Thyroid gland (tissue), 4 donors: ENCODE measurements at places on chromosomes 1 and 21.

DNA sequence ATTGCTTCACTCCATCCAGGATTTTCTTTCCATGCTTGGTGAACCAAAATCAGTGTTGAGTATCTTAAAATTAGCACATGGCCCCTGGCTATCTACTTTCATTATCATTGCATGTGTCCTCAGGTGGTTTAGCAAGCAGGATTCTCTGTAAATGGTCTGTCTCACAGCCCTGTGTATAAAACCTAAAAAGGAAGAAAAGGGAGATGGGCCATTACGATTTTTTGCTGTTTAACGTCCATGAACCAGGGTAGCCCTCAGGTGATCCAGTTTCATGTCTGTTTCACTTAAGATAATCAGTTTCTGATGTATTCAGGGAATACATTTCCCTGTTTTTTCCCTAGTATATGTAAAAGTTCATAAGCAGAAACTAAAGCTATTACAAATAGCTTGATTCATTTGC lies 238.2 kb downstream of the NFIA start:
- DNase-seq: no peak

DNA sequence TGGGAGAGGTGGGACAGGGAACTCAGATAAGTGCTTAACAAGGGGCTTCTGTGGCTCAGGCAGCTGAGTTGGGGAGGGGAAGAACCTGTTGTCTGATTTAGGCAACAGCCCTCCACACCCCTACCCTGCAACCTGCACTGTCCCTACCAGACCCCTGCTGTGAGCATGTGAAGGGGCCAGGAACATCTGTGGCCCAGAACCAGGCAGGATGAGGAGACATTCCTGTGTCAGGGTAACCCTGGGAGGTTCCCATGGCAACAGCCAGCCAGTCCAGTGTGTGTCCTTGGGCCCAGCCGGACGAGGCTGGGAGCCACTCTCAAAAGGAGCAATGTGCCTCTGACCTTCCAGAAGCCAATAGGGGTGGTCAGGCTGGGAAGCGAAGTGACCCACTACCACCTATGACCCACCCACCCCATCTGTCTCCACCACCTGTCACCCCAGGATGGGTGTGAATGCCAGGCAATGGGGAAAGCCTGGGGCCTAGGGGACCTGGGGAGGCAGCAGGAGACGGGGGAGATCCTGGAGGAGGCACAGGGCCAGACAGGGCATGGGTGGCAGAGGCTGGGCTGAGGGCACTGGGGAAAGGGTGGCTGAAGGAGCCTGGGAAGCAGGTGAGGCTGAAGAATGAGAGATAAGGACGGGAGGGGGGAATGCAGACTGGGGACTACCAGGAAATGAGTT lies 5.0 kb upstream of the PMVK start:
- peak; percentile 87 for DNase-seq

DNA sequence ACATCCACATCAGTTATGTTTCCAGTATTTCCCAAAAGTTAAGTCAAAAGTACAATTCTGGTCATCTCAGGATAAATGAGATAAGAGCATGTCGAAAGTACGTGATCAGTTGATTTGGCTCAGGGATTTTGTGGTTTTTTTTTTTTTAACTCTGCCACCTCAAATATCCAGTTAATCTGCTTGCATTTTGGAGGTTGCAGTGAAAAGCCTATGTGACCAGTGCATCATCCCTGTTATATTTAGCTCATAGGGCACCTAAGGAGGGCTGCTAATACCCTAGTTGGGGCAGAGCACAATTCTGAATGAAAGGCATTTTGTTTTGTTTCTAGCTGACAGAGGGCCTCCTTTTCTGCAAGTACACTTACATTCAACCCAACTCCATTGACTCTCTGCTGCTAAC lies 31.7 kb upstream of the RGS16 start:
- no peak for DNase-seq

GRCh38 chr1:12063141-12064072 lies at the start of gene TNFRSF8:
TSS of gene TNFRSF8 (plus strand) at chr1:12063303. CDS start at chr1:12063599, 296 bp downstream.
- no peak for DNase-seq

GRCh38 chr1:200311256-200311655 lies 98.6 kb downstream of the ZNF281 start:
- no peak for DNase-seq

DNA sequence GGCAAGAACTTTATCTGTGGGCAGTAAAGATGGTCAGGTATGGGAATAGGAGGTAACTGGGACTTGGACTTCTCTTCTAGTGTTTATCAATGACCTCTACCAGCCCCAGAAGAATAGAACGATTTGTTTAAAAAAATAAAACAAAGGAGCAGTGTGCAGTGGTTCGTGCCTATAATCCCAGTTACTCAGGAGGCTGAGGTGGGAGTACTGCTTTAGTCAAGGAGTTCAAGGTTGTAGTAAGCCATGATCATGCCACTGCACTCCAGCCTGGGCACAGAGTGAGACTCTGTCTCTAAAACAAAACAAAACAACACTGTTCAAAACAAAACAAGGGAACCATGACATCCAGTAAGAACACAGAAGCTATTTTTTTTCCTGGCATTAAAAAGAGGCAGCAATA lies 4.3 kb downstream of the RNF19B start:
- no peak for DNase-seq

DNA sequence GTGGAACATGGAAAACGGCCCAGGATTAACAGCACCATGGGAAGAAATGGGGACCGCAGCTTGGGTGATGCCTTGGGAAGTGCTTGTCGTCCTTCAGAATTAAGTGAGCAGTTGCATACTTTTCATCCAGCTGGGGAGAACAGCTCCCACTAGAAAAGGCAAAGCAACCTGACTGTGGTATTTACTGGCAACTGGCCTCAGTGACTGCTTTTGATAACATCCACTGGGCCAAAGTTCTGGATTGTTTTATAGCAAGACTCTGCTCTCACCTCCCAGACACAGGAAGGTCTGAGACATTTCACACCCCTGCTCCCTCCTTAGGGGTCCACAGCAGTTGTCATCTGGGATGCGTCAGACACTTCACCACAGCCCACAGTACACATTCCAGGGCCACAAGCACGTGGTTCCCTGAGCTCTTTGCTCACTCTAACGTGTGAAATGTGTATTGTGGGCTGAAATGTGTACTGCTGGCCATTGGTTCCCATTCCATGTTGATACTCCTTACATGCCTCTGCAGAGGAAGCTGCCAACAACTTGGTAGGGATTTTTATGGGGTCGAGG lies 6.6 kb downstream of the PAPPA2 start:
- no peak for DNase-seq

DNA sequence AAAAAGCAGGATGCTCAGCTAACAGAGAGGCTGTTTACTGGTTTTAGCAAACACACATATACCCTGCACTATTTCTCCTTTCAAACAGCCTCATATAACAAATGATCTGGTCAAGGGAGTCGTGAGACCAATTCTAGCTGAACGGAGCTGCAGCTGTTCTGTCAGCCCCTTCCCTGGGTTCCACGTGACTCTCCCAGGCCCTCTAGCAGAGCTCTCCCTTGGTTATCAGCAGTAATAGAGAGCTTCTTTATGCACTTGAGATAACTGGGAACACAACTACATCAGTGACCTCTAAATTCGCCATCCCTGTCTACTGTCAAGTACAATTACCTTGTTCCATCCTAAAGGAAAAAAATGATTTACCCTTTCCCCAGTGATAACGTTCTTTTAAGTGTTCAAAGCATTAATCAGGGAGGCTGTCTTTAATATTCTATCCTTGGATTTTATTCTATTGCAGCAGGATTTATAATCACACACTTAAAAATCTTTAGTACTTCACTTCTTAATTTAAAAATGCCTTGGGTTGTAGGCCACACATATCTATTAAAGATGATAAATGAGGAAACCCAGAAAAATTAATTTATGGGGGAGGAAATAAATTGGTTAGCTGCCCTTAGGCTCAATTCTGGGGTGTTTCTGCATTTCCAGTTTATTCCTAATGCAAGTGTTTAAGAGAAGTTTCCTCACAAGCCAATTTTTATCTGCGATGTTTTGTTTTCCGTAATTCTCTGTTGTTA lies 28.2 kb downstream of the PTGER3 start:
- no peak for DNase-seq

- no peak for DNase-seq
These were observed 1342.7 kb upstream of the ADGRL4 start for GRCh38 chr1:80349218-80349617.

DNA sequence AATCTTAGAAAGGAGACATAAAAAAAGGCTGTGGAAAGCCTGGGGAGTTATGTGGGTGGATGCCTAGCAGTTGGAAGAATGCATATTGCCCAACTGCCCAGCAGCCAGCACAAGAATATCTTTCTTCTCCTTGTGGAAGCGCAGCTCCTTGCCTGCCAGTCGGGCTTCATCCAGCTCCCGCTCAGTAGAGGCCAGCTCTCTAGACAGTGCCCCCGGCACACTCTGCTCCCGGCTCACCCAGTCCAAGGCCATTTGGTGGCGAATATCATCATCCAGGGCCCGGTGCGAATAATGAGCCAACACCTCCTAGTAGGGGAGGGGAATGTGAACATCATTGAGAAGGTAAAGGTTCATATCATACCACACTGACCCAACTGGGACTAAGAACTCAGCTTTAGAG lies 9.0 kb upstream of the RBM8A start:
- no peak for DNase-seq

DNA sequence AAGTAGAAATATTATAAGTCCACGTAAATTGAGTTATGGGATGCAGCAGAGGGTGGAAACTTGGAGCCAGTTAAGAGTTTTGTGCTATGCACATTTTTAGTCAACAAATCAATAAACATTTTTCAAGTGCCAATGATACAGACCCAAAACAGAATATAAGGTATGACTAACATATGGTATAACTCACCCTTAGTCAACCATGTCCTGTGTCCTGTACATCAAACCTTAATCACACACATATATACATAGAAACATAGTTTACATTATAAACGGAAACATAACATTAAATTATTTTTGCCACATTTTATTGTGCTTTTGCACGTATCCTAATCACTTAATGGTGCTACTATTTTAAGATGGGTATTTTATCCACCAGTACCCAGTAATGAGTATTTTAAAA lies 136.1 kb upstream of the USH2A start:
- DNase-seq: no peak

- DNase-seq: no peak
These were observed 9.2 kb downstream of the POU2F1 start for GRCh38 chr1:167229719-167230385.

GRCh38 chr1:209391792-209392191 lies 191.7 kb upstream of the CAMK1G start:
- no peak for DNase-seq

DNA sequence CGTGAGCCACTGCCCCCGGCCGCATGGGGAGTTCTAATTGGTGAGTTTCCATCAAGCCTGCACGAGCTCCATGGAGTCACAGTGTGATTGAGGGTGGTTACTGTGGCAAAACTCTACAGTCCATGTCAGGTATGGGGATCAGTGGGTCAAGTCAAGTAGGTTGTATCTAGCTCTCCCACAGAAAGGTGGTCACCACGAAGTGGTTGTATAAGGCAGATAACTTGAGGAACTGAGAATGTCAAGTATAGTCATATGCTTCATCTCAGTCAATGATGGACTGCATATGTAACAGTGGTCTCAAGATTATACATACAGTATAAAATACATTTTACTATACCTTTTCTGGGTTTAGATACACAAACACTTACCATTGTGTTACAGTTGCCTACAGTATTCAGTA lies 348.6 kb upstream of the ZP4 start:
- DNase-seq: no peak

GRCh38 chr1:246482805-246483568 lies 24.1 kb downstream of the SMYD3 start:
- DNase-seq: no peak

GRCh38 chr1:61152469-61153105 lies 70.2 kb downstream of the NFIA start:
- DNase-seq: peak; percentile 45

DNA sequence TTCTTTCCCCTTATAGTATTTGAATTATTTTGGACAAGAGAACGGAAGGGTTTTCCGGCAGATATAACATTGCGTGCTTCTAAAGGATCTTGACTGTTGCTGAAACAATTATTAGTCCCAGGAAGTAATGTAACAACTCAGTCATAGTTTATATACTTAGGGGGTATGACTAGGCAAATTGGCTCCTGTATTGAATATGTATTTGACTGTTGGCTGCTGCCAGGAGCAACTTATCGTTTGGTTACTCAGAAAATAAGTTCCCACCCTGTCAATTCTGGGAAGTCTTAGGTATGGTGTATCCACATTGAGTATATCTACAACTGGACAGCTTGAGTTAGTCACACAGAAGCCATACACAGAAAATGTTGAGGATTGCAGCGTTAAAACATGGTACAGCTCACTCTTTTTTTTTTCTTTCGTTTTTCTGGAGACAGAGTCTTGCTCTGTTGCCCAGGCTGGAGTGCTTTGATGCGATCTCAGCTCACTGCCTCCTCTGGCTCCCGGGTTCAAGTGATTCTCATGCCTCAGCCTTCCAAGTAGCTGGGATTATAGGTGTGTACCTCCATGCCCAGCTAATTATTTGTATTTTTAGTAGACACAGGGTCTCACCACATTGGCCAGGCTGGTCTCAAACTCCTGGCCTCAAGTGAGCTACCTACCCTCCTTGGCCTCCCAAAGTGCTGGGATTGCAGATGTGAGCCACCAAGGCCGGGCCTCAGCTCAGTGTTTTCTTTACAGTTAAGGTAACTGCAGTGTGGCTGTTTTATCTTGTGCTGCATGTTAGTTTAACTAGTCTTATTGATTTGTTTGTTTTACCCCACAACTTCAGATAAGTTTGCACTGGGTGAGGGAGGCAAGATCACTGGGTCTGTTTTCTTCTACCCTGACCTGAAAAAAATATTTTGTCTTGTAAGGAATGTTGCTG lies 10.2 kb downstream of the SMAP2 start:
- no peak for DNase-seq

DNA sequence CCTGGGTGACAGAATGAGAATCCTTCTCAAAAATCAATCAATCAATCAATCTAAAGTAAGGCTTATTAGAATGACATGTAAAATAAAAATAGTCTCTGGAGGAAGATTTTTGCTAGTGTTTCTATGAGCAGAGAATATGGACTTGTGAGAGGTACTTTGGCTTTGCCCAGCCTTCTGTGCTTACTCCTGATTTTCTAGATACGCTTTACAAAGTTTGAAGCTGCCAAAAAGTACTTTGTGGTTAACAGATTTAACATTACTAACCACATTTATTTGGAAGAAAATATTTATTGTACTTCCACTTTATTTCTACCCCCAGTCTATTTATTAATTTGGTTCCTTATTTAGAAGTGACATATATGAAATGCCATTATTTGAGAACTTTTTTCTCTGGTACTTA lies 41.0 kb downstream of the CEP350 start:
- no peak for DNase-seq

- peak; percentile 67 for DNase-seq
These were observed 11.5 kb upstream of the COL8A2 start for GRCh38 chr1:36136535-36136934.

DNA sequence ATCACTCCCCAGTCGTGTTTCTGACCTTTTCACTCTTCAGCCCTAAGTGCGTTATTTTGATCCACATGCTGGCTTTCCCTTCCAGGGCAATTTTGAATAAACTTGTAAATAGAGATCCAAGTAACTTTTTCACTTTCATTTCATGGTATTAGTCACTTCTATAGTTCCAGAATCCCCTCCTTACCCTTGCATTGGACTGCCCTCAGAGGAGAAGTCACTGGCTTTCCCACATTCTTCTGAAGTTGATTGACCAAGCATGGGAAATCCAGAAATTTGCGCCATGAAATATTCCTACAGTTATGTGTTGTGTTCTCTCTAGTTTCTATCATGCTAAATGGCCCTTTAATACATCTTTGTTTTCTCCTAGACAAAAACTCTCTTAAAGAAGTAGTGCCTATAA lies 177.3 kb upstream of the GORAB start:
- no peak for DNase-seq
